ENCODE measurements at places on chromosomes 16 and 17. TPM values are rescaled to one million over a fixed set of nuclear protein-coding genes. Genes with fewer than 3 reads are reported as not detected.

GRCh38 chr16:57462978-57463362 lies 491 bp downstream of the POLR2C start:
- no peak for DNase-seq
- peak overlapping the region; percentile 79 for H3K27ac ChIP-seq
- H3K4me1 ChIP-seq = peaks cover 5% of the 10 kb centered on the region
- H3K4me3 ChIP-seq = peak overlapping the region; percentile 100
- no peaks in the 10 kb centered on the region for H3K27me3 ChIP-seq
- H3K36me3 ChIP-seq = peaks cover 33% of the 10 kb centered on the region

Gene DCXR
- 160 TPM for total RNA-seq

DNA sequence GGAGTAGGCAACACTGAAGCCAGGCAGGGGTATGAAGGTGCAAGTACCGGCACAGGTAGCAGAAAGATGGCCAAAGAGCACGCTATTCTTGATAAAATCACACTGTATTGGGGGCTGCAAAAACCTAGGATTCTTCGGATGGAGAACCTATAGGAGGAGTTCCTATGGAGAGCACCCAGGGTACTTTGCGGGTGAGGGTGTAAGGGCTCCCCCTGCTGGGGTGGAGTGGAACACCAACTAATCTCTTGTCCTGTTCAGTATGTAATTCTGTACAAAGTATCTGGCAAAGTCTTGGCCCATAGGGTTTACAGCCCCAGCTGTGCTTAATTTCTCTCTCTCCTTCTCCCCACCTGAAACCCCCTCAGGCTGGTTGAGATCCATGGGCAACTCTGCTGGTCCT lies 393.1 kb upstream of the ASIC2 start:
- no peaks in the 10 kb centered on the region for H3K27me3 ChIP-seq
- no peak overlapping the region for H3K27ac ChIP-seq
- no peak overlapping the region for H3K4me3 ChIP-seq
- no peak for DNase-seq
- no peaks in the 10 kb centered on the region for H3K36me3 ChIP-seq
- no peaks in the 10 kb centered on the region for H3K4me1 ChIP-seq

DNA sequence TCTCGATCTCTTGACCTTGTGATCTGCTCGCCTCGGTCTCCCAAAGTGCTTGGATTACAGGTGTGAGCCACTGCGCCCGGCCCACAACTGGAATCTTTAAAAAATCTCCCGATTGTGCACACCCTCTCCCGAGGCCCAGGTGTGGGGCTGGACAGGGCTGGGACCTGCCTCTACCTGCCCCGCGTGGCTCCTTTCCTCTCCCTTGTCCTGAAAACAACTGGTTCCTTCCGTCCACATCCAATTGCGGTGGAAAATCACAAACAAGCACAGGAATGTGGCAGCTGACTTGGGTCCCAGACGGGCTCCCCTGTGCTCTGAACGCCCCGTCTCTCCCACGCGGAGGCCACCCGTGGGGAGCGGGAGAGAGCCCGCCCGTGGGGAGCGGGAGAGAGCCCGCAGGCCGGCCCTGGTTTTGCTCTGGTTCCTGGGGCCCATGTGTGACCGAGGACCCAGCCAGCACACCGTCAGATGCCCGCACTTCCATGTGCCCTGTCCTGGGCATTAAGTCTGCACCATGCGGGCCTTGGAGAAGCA lies 3.0 kb upstream of the TMEM204 start:
- no peak overlapping the region for H3K4me3 ChIP-seq
- peaks cover 2% of the 10 kb centered on the region for H3K36me3 ChIP-seq
- no peak for DNase-seq
- no peaks in the 10 kb centered on the region for H3K27me3 ChIP-seq
- H3K4me1 ChIP-seq = peaks cover 12% of the 10 kb centered on the region
- H3K27ac ChIP-seq = peak overlapping the region; percentile 98

DNA sequence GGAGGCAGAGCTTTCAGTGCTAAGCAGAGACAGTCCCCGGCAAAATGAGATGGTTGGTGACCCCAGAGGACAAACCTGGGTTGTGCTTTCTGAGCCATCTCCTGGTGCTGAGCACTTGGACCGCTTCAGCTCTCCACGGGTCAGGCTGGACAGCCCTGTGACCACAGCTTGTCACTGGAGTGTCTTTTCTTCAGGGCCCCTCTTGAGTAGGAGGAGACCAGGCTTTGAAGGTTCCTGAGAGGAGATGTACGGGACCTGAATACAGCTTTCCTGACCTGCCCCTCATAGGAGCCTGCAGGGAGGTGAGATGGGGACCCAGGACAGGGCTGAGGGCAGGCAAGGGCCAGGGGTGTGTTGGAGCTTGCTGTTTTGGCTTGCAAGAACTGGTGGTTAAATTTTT lies 17.8 kb upstream of the ADGRG1 start:
- no peaks in the 10 kb centered on the region for H3K36me3 ChIP-seq
- DNase-seq = peak; percentile 39
- no peaks in the 10 kb centered on the region for H3K4me1 ChIP-seq
- H3K4me3 ChIP-seq = no peak overlapping the region

Gene NUP88
- 102 TPM for total RNA-seq

Gene NKD1
- total RNA-seq = 33.2 TPM

DNA sequence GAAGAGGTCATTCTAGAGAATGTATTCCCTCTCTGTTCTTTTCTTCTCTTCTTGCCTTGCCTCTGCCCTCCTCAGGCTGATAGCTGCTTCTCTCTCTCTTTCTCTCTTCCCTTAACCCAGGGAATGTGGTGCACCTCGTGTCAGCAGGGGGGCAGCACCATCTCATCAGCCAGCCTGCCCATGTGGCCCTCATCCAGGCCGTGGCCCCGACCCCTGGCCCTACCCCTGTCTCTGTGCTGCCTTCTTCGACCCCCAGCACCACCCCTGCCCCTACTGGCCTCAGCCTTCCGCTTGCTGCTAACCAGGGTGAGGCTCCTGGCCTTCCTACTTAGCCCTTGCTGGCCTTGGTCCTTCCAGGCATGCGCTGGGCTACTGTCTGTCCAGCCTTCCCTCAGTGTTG lies 23.5 kb downstream of the SRCAP start:
- DNase-seq = no peak
- no peak overlapping the region for H3K4me3 ChIP-seq
- H3K4me1 ChIP-seq = no peaks in the 10 kb centered on the region
- no peak overlapping the region for H3K27ac ChIP-seq
- no peaks in the 10 kb centered on the region for H3K27me3 ChIP-seq
